ENCODE measurements at places on chromosomes 2 and 18.

DNA sequence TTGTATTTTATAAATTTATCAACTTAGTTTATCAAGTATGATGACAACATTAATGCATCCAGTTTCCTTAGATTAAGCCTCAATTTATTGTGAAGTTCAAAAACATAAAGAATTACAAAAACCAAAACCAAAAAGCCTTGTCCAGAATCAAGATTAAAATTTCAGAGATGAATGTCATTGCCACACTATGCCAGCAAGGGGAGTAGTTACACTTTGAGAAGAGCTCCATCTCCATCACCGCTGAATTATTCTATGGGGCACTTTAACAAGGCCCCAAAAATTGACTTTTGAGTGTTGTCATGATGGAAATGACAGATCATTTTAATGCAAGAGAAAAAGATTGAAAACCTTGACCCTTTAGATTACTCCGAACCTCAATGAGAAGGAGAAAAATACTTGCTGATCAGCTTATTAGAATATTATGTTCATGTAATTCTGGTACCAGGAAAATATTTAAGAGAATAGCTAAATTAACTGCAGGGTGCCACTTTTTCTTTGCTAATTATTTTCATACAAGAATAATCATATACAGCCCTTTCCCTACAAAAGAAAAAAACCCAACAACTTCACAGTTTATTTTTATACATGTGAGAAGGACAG, 152.5 kb upstream of the AQP4 start:
- no peak for DNase-seq

DNA sequence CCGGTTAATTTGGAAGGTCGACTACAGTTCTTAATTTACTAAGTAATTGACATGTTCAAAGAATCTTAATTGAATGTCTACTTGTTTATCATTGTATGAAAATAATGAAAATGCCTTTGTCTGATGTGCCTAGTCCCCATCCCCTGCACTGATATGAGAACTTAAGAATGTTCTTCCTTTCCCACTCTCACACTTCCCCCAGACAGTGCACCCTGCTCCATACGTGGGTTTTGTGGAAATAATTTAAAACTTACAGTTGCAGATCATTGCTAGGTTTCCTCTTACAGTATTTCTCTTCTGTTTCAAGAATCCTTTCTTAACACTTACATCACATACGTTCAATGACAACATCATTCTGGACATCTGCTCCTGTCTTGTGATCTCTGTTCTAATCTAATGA, 3.5 kb downstream of the ICOS start:
- no peak for DNase-seq

GRCh38 chr2:151976945-151977353, 121.9 kb downstream of the CACNB4 start:
- no peak for DNase-seq

GRCh38 chr2:219060821-219061791, at the start of gene IHH:
Gene IHH, minus strand, starts transcription at chr2:219060921. Its CDS starts 454 bp downstream, at chr2:219060467.
- DNase-seq = peak; percentile 23

GRCh38 chr2:226387499-226387942, 412.1 kb downstream of the IRS1 start:
- DNase-seq = no peak

DNA sequence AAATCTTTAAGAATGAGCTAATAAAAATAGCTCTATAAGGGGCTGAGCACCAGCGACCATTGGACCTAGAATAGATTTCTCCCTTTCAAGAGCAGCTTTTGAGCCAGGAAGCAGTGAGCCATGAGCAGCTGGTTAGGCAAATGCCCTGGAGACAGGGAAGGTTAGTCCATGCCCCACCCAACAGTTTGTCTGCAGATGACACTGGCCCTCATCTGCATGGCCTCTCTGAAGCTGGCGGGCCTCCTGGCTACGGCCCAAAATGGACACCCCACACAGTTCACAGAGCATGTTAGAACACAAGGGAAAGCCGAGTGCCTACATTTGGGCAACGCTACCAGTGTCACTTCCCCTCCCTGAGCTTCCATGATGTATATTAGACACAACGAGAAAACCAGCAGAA, 201.1 kb downstream of the MGAT5 start:
- DNase-seq = no peak

DNA sequence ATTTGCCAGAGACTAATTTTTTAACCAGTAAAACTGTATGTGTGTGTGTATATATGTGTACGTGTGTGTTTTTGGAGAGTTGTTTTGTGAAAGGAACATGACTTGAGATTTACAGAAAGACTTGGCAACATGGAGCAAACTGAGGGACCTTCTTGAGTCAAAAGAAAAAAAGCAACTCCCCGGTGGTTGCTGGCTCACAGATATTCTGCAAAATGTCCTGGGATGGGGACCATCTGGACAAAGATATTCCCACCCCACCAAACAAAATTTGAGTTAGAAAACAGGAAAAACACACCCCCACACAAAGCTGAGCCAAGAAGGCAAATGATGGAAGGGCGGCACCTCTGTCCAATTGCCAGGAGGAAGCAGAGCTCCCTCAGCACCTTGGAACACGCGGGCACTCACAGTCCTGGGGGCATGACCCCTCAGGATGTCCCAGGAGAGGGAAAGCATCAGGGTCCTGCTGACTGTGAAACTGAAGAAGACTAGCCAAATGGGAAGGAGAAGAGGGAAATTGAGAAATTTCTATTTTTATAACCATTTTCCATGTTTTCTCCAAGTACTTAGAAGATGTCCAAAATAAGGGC, 290.2 kb upstream of the ACVR2A start:
- DNase-seq = no peak

- DNase-seq = no peak
Observed at GRCh38 chr2:236963631-236964182, 122.0 kb upstream of the COPS8 start.

GRCh38 chr18:78704971-78705461, 274.6 kb upstream of the SALL3 start:
- DNase-seq = no peak

- no peak for DNase-seq
Observed at GRCh38 chr18:24995755-24996154, 356.2 kb downstream of the ZNF521 start.

GRCh38 chr18:47215554-47216138, 35.8 kb downstream of the SKOR2 start:
- DNase-seq = peak; percentile 43

GRCh38 chr2:168852481-168852880, 37.7 kb downstream of the SPC25 start:
- DNase-seq = no peak

- no peak for DNase-seq
Observed at GRCh38 chr2:38030635-38031355, 45.2 kb downstream of the CYP1B1 start.
